ENCODE measurements at places on chromosomes 1 and 21.
A peak's percentile ranks its signal among the peaks of the same experiment; 100 is the strongest.

DNA sequence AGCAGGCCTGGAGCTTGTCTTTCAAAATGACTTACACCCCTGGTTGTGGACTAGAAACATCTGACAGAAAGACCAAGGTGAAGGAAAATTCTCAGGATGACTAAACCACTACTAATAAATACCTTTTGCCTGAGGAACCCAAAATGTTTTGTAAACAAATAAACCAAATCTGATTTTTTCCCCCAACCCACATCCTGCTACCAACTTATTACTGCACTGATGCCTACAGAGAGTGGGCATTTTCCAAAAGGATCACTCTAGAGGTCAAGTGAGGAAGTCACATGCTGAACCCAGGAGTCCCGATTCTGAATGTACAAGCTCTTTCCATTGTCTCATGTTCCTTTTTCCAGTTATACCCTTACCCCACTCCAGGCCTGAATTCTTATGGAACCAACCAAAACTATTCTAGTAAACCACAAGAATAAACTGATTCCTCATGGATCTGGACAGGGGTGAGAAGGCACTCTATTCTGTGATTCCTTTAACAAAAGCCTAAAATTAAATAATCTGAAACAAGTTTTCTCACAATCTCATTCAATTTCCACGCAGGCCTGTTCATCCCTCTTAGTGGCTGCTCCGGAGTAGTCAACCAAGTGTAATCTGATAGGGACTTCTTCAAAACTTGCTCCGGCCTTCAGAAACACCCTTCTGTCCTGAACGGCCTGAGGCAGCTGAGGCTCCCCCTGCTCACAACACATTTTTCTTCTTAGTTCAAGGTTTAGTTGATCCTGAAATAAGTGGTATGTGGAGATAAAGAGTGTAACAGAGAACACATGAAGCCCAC is 1.4 kb downstream of the PI4KB start:
- no peak for DNase-seq

- peak; percentile 65 for DNase-seq
Measured at GRCh38 chr1:1763657-1764621, 14.3 kb downstream of the NADK start.

DNA sequence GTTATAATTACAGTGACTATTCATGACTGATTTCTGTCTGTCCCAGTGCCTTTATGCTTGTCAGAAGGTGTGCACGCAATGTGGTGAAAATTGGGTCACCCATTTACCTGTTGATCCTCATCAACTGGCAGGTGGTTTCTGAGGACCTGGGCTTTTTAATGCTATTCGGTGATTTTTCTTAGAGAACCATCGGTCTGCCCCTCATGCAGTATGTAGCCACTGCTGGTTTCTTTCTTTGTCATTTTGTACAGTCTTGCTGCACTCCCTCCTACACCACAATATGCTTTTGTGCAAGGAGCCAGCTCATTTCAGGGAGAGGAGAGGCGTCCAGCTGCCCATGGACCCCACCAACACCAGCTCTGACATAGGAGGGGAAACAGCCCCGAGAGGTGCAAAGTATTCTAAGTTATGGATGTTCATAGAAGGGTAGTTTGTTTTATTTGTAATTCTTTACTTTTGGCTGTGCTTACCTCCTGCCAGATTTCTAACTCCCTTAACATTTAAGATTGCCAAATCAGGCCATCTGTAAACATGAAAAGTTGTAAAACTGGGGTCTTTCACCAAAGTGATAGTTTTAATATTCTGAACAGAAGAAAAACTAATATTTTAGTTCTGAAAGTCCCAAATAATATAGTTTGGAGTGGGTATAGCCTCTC is 325.3 kb downstream of the PTBP2 start:
- DNase-seq: no peak

DNA sequence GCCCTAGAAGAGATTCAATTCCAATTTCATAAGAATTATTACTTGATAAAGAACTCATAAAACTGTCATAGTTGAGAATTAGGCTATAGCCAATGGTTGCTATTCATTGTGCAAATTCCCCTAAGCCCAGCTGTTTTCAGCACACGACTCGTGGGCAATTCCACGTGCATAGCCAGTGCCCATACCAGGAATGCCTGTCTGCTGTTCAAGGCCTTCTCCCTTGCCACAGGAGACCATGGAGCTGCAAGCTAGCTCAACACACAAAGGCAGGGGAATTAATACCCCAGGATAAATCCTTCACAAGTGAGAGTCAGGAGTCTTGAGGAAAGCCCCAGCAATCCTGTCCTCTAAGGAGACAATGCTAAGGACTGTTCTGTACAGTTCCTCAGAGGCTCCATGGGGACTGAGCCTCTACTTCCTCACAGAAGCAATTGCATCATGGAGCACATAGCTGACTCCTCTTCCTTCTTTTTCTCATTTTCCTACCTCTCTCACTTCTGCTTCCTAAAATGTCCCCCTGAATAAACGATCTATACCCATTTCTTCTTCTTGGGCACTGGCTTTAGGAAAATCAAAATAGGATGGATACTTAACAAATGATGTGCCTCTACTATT is 19.1 kb upstream of the CHRM3 start:
- no peak for DNase-seq

DNA sequence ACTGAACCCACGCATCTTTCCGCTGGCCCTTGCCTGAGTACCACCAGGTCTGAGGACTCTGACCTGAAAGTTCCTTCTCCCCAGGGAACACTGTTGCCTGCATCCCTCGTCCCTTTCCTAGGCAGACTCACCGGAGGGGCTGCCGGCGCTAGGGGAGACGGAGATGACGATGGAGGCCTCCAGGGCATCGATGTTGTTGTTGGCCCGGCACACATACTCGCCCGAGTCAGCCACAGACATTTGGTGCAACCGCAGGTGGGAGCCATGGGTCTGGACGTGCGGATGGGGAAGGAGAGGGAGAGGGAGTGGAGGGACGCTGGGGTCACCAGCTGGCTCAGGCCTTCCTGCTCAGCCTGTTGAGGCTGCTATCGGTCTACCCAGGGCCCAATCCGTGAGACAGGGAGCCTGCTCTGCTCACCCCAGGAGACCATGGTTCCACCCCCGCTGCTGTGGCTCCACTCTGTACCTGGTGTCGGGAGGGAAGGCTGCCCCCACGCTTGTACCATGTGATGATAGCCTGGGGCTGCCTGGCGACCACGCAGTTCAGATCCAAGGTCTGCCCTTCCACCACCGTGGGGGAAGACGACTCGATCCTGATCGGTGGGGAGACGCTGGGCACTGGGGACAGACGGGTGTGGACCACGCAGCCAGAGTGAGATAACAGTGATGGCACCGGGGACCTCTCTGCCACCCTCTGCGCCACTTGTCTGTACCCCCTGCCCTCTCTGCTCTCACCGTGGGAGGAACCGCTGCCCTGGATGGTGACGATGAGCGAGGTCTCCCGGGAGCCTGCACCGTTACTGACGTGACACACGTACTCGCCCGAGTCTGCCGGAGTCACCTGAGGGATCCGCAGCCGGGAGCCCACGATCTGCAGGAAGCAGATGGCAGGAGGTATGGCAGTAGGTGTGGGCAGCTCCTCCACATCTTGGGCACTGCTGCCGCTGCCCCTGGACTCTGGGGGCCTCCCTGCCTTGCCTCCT is 35.4 kb downstream of the LDLRAD2 start:
- no peak for DNase-seq

- no peak for DNase-seq
Measured at GRCh38 chr1:193014400-193014799, 44.8 kb downstream of the UCHL5 start.

- no peak for DNase-seq
Measured at GRCh38 chr1:45306905-45307304, 19.8 kb upstream of the HPDL start.

Data from CD4-positive, alpha-beta T cell treated with Interleukin-15 for 1 hour (primary cell).